ENCODE measurements at places on chromosomes 5 and 9.

DNA sequence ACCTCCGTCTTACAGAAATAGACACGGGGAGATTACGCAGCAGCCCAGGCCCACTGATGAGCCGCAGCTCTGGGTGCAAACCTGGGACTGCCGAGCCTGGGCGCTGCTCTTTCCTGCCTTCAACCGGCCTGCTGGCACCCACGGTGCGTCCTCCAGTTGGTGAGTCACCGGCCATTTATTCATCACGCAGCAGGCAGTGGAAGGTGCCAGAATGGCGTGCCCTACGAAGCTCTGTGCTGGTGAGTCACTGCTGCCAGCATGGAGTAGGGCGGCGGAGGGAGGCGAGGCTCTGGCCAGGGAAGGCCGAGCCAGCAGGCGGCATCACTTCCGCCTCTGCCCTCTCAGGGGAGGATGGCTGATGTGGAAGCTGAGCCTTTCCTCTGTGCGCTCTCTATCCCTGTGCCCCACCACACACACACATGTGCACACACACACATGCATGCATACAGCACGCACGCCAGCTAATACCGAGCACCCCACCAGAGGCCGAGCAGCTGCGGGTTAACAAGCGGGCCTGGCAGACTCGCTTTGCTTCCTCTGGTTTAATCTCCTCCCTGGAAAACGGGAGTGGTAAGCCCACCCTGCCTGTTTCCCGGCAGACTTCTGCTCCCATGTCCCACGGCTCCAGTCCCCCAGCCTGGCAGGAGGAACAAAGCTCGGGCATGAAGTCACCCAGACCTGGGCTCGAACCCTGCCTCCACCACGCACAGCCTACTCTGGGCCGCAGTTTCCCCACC, 39.2 kb downstream of the OLFM1 start:
- peak; percentile 53 for DNase-seq

- peak; percentile 83 for DNase-seq
Measured at GRCh38 chr5:150505041-150505511, 2.9 kb upstream of the NDST1 start.

GRCh38 chr5:95763941-95764340, 32.8 kb downstream of the RHOBTB3 start:
- DNase-seq, result peak; percentile 68

DNA sequence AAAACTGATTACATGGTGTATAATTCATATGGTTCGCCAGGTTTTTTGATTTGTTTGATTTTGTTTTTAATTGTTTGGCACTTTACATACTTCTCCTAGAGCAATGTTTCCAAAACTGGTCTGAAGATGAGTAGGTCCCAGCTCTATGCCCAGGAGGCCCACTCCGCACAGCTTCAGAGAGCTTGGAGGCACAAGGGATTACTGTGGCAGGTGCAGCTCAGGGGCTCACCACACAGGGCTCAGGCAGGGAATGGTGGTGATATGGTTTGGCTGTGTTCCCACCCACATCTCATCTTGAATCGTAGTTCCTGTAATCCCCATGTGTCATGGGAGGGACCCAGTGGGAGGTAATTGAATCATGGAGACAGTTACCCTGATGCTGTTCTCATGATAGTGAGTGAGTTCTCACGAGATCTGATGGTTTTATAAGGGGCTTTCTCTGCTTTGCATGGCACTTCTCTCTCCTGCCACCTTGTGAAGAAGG, 296.6 kb downstream of the MED10 start:
- no peak for DNase-seq

DNA sequence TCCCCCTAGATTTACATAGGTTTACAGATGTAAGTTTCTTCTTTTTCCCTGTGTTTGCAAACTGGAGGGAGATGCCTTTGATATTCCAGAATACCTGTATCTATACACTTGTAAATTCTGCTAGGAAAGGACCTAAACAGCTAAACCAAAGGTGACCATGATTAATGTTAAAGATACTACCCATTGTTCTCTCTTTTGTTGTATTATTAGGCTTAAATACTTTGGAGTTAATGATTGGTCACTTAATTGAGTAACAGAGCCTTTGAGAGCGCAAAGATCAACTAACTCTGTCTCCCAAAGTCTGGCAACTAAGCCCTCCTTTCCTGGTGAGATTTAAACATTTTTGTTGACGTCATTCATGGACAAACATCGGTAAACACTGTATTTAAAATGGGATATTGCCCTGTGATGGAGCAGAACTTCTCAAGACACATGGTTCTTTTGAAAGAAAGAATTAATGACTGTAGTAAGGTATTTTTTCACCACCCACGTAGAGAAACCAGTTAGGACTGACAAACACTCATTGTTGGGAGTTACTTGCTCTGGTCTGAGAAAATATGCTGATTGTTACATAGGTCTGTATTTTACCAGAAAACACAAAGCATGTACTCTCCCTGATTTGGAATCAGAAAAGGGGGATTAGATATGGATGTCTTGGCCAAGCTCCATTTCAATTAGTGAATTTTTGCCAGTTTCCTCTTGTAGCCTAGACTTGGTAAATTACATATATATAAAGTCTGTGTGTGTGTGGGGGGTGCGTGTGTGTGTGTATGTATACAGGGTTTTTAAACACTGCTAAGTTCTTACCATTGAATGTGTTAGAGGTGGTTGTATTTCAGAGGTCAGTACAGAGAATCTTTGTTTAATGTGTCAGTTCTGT, 4.6 kb downstream of the VCAN start:
- peak; percentile 55 for DNase-seq

- no peak for DNase-seq
Measured at GRCh38 chr9:93280661-93281259, 96.8 kb downstream of the WNK2 start.

DNA sequence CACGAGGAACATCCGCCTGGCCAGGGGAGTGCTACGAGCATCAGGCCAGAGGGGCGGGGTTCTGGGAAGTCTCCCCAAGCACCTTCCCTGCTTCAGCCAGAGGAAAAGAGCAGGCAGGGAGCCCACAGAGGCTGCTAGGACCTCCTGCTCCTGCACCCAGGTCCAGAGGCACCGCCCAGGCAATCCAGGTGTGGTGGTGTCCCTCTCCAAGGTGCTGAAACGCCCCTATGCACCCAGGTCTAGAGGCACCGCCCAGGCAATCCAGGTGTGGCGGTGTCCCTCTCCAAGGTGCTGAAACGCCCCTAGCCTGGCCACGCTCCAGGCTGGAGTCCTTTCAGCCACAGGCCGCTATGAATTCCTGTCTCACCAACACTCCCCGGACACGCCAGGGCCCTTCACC, 10.7 kb upstream of the UBAC1 start:
- DNase-seq, result peak; percentile 66

DNA sequence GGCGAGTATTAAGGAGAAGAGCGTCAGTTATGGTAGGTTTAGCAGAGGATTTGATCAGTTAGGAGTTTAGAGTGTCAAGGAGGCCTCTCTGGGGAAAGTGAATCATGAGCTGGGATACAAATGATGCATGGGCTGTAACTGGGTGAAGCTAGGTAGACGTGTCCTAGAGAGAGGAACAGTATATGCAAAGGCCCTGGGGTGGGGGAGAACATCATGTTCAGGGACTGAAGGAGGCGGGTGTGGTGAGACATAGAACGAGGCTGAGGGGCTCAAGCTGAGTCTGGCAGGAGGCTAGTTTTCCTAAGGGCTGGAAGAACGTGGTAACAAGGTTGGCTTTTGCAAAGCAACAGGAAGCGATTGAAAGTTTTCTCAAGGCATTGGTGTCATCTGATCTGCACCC, 10.5 kb downstream of the TMEM268 start:
- no peak for DNase-seq

- DNase-seq, result peak; percentile 17
Measured at GRCh38 chr5:79011219-79011836, 26.2 kb upstream of the ARSB start.

DNA sequence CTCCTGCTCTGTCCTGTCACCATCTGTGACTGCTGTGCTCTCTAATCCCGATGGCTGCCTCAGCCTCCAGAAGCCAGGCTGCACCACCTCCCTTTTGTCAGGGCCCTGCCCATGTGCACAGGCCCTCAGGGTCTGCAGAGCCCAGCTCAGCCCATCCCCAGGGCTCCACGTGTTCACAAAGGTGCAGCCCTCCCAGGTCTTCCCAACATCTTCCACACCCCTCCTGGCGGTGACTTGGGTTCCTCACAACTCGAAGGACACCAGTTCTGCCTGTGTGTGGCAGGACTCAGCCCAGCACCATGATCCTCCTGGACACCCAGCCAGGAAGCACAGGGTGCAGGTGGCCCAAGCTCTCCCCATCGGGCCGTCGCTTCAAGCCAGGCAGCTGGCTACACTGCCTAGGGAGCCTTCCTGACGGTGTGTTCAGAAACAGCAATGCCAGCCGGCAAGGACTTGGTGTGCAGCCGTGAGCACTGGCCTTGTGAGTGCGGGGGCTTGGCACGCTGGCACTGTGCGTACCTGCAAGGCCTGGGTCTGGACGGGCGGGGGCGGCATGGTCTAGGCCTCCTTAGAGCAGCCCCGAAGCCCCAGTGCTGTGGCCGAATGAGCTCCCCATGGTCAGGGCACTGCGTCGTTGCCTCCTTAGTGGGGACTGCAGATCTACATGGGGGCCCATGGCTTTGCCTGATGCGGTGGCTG, 96.1 kb downstream of the MRPL36 start:
- no peak for DNase-seq

- DNase-seq, result no peak
Measured at GRCh38 chr9:99002706-99003105, 59.0 kb downstream of the COL15A1 start.

DNA sequence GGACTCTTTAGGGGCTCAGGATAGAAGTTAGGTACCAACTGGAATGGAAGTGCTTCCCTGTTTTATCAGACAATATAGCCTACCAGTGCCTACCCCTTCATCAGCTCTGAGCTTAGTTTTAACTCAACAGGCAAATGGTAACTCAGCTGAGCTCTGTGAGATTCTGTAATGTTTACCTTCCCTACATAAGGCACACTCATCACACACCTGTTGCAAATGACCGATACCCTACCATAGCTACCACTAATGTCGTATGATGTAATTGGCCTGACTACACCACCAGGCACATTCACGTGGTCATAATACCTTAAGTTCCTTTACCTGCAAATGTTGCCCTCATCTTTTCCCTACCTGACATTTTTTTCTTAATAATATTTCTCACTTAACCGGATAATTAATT, 254.8 kb downstream of the ADGRV1 start:
- no peak for DNase-seq

DNA sequence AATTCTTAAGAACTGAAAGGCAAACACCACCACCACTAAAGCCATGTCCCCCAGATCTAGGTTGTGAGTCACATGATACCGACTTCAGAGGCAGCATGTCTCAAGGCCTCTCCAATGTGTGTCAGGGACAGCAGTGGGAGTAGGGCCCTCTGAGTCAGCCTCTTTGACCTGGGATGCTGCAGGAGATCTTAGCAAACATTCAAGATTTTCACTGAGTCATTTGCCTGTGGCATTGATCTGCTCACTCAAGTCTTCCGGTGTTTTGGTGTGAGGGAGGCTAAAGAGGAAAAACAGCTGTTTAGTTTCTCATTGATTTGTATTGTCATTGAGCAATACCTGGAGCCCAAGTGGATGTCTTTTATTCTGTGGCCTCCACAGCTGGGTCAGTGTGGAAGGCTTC, 36.1 kb downstream of the TMC1 start:
- DNase-seq, result peak; percentile 64

- DNase-seq, result no peak
Measured at GRCh38 chr9:31683116-31683515, 701.3 kb upstream of the ACO1 start.

- no peak for DNase-seq
Measured at GRCh38 chr9:84698323-84698722, 28.8 kb downstream of the NTRK2 start.

DNA sequence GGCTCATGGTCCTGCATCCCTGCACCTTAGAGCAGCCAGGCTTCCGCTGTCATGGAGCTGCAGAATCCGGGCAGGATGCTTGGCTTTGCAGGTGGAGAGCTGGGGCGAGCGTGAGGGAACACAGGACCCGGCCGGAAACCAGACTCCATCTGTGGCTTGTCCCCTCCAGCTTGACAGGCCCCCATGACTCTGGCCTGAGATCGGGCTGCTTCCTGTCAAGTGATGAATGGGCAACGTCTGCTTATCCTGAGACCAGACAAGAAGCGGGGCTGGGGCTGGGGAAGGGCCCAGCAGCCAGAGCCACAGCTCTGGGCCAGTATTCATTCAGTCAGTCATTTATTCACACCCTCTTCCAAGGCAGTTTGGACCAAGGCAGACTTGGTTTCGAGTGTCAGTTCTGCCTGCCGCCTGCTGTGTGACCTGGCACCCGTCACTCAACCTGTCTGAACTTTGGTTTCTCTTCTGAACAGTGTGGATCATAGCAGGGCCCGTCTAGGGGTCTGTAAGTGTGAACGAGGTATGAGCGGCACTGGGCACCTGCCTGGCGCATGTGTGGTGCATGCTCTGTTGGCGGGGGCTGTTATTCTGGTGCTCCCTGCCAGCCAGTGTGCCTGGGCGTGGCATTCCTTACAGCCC, 37.5 kb downstream of the NEK6 start:
- DNase-seq, result no peak

DNA sequence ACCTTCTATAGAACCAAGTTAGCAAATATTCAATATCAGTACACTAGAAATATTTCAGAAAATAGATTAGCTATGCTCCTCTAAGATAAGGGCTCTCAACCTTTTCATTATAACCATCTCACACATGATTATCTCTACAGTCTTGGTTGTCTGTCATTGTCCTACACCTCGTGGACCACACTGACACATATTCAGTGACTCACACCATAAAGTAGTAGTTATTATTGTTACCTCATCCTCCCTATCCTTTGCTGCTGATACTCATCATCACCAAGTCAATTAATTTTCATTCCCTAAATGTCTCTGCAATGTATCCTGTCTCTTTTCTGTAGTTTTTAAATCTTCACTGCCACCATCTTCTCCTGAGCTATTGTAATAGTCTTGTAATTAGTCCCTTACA, 1309.2 kb upstream of the C9orf72 start:
- no peak for DNase-seq

DNA sequence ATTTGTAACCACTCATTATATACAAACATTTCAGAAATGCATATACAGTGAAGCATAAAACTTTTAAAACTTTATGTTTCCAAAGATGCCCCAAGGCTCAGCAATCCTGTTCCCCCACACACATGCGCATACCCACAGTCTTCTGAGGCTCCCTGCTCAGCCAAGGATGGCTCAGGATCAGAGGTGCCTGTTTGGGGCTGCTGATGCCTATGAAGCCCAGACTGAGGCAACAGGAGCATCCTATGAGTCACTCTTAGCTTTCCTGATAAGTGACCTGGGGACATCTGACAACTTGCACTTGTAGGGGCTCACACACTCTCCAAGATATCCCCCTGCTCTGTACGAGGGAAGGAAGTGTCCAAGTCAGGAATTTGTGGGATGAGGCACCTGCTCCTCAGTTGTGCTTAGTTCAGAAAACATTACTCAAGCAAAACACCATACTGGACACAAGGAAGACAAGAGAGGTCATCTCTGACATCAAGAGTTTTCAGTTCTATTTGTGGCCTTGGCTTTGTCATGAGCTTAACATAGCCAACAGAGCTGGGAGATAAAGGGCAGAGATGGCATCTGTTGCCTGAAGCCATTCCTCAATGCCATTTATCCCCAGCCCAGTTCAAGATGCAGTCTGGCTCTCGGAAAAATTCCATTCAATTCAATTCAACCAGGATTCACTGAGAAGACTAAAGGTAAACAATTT, 62.3 kb downstream of the NIPSNAP3B start:
- DNase-seq, result no peak

Data from astrocyte of the hippocampus (primary cell).